Lung (tissue), 17 donors: ENCODE measurements at places on chromosomes 6 and 20. TPM values are rescaled to one million over a fixed set of nuclear protein-coding genes. Genes with fewer than 3 reads are reported as not detected.

DNA sequence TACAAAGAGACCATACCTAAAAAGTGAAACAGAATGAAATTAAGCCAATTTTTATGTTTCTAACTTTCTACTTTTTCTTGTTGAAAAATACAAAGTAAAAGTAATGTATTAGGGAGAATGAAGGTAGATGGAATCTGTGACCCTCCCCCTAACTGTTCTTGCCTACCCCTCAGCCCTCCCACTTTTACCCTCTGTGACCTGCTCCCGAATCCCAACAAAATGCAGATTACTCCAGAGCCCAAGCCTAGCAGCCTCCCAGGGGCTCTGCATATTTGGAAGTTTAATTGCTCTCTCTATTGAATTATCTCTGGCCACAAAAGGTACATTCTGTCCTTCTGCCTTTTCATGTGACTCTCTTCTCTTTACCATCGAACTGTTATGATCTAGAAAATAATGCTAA, 201.5 kb downstream of the PKHD1 start:
- no peak for DNase-seq

GRCh38 chr6:136184738-136185137, 65.4 kb downstream of the MTFR2 start:
- no peak for DNase-seq

- no peak for DNase-seq
Observed at GRCh38 chr20:36614781-36615557, 9.4 kb downstream of the RAB5IF start.

DNA sequence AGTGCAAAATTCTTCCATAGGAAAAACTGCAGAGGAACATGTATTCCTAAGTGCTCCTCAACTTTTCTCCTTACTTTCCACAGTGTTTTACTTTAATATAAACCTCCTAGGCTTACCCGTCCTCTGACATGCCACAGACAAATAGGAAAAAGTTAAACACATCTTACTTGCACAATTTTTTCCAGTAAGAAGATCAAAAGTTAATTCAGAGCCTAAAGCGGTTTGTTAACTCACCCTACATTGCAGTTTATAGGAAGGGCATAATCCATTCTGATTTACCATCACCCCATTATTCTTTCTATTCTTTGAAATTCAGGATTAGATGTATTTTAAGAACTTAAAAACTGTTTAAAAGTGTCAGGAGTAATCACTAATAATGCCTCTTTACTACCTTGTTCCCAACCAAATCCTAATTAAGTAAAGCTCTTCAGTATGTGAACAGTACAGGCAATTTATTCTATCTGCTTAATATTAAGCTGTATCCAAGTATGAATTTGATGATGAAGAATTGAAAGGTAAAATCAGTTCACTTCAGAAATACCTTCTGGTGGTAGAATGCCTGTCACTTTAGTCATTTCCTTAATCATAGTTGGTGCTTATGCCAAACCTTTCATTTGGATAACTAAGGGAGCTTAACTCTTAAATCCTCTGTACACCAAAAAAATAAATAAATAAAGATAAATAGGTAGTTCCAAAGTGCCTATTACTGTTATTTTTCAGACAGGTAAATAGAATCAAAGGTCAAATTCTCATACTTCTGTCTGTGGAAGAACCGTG, 292.0 kb downstream of the ALDH8A1 start:
- no peak for DNase-seq

GRCh38 chr20:59583428-59584277, 20.7 kb upstream of the PHACTR3 start:
- DNase-seq = peak; percentile 68

DNA sequence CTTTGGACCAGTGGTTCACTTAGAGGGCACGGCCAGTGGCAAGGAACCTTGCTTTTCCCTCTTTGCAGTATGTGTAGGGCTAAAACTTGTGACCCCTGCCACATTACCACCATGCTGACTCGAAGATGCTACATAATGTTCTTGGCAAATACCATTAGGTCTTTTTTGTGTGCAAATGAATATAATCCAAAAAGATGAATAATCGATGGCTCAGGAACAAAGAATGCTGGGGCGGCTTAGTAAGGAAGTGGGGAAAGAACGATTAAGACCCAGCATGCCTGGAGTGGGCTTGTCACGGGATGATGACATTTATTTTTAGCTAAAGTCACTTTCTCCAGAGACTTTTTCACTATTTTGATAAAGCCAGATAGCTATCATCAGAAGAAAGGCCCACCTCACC, 23.1 kb downstream of the CMTR1 start:
- DNase-seq = no peak

- no peak for DNase-seq
Observed at GRCh38 chr20:20549704-20550103, 162.7 kb downstream of the RALGAPA2 start.

- DNase-seq = no peak
Observed at GRCh38 chr20:5369629-5370028, 52.9 kb upstream of the PROKR2 start.

GRCh38 chr6:162125659-162126058, 601.9 kb downstream of the PRKN start:
- DNase-seq = no peak

GRCh38 chr6:15481390-15482291, 181.2 kb downstream of the DTNBP1 start:
- no peak for DNase-seq

- peak; percentile 6 for DNase-seq
Observed at GRCh38 chr20:37777988-37778659, 84.3 kb downstream of the CTNNBL1 start.

DNA sequence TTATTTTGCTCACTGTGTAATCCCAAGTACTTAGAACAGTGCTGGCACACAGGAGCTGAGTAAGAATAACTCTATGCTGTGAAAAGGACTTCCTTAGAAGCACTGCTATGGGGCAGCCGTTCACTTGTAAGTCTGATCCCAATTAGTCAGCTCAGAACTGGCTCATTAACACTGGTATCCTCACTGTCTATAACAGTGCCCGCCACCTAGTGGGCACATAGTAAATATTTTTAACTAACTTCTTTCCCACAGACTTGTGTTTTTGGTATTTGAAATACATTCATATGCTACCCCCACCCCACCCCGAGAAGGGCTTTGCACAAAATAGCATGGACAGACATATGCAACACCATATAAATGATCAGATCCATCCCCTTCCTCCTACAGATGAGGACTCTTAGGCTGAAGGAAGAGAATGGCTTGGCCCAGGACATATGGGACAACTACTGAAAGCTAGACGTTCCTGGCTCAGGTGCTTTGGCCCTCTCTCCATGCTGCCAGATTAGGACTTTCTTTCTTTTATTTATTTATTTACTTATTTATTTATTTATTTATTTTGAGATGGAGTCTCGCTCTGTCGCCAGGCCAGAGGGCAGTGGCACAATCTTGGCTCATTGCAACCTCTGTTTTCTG, 47.1 kb downstream of the DST start:
- DNase-seq = peak; percentile 46

DNA sequence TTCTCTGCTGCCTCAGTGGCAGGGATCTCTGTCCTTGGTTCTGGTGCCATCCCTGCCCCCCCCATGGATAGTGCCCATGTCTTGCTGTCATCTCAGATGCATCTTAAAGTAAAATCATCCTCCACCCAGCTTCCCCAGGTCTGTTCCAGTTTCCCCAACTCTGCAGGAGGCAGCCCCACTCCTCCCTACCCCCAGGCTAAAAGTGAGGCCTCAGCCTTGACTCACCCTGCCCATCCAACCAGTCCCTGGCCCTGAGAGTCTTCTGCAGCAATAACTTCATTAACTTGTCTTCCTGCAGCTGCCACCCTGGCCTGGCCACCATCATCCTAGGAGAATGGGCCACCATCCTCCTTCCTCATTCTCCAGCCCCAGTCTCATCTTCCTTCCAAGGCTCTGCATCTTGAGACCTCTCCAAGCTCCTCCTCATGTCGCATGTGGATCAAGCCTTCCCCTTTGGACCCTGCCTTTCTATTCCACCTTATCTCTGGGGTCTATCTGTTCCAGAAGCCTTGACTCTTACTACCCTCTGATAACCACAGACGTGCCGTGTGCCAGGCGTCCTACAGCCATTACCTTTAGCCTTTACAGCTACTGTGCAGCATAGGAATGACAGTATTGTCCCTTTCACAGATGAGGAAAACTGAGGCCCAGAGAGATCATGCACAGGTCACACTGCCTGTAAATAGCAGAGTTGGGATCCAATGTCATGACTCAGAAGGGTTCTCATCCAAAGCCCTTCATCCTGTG, 2.0 kb upstream of the PNPLA1 start:
- no peak for DNase-seq

- DNase-seq = peak; percentile 28
Observed at GRCh38 chr6:37625591-37626374, 71.9 kb downstream of the MDGA1 start.

DNA sequence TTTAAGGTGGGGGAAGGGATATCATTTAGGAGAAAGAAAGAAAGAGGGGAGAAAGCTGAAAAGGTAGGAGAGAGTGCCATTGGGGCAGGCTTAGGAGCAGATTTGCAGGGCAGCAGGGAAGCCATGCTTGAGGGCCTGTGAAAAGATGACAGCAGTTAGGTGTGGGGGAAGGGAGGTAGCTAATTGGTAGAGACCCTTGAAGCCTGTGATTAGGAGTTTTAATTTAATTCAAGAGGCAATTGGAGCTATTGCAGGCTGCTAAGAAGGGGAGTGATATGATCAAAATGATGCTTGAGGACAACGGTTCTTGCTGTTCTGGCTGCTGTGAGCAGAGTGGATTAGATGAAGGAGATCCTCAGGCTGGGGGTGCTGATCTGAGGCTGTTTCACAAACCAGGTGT, 24.5 kb upstream of the SEC63 start:
- no peak for DNase-seq

SCUBE3 gene
- polyA plus RNA-seq = 0.02 TPM

GGT7 gene
- 9.4 TPM for polyA plus RNA-seq

TMEM244 gene
- not detected for polyA plus RNA-seq

HEY2 gene
- polyA plus RNA-seq = 1.9 TPM

HSPA12B gene
- 16.8 TPM for polyA plus RNA-seq

CHRNA4 gene
- 0.06 TPM for polyA plus RNA-seq

CNR1 gene
- 3.5 TPM for polyA plus RNA-seq
